Epithelial cell of proximal tubule (primary cell): ENCODE measurements at places on chromosomes 6 and 20. TPM values are rescaled to one million over a fixed set of nuclear protein-coding genes. Genes with fewer than 3 reads are reported as not detected.

Gene MYBL2
- total RNA-seq = 77.0 and 183 TPM in 2 replicates

Gene ZC2HC1B
- total RNA-seq = not detected in 2 replicates

Gene EDN1
- total RNA-seq = 16.3 and 21.0 TPM in 2 replicates

Gene OPN5
- not detected in 2 replicates for total RNA-seq

Gene TRERF1
- total RNA-seq = 2.2 and 3.5 TPM in 2 replicates

Gene GMPR
- 0.81 and 1.2 TPM in 2 replicates for total RNA-seq

Gene C20orf144
- total RNA-seq = not detected in 2 replicates

Gene ANKRD66
- total RNA-seq = not detected in 2 replicates

Gene ADGB
- not detected in 2 replicates for total RNA-seq
